ENCODE measurements at places on chromosomes 6 and 20. TPM values are rescaled to one million over a fixed set of nuclear protein-coding genes. Genes with fewer than 3 reads are reported as not detected.

SLC22A2 gene
- total RNA-seq: not detected

VGLL2 gene
- total RNA-seq: not detected

TNFRSF6B gene
- total RNA-seq: not detected

RAET1L gene
- total RNA-seq: 0.44 TPM

IMPG1 gene
- not detected for total RNA-seq

CRYBG1 gene
- 0.74 TPM for total RNA-seq

Data from A549 treated with GW870086 at 1 μM for 4 hours (cell line).